ENCODE measurements at places on chromosomes 6 and 20. TPM values are rescaled to one million over a fixed set of nuclear protein-coding genes. Genes with fewer than 3 reads are reported as not detected.

The PXDC1 gene
- 1.2 TPM for total RNA-seq

DNA sequence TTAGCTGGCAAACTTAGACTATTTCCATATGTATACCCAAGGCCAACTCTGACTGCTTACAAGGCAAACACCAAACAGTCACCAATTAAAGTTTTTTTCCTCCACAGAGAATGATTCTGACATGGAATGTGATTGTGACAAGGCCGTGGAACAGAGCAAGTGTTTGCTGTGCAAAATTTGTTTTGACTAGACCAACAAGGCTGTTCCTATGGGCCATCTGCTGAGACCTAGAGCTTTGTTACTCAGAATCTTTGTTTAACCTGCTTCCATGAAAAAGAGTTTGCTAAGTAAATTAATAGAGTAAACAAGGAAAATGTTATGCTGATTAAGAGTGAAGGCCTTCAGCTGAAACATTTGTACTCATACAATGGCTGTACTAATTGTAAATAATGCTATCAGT lies 51.6 kb upstream of the IMPG1 start:
- no peaks in the 10 kb centered on the region for H3K36me3 ChIP-seq
- peaks cover 7% of the 10 kb centered on the region for H3K27me3 ChIP-seq
- H3K4me1 ChIP-seq, result peaks cover 8% of the 10 kb centered on the region
- DNase-seq, result peak; percentile 74
- H3K4me3 ChIP-seq, result no peak overlapping the region

DNA sequence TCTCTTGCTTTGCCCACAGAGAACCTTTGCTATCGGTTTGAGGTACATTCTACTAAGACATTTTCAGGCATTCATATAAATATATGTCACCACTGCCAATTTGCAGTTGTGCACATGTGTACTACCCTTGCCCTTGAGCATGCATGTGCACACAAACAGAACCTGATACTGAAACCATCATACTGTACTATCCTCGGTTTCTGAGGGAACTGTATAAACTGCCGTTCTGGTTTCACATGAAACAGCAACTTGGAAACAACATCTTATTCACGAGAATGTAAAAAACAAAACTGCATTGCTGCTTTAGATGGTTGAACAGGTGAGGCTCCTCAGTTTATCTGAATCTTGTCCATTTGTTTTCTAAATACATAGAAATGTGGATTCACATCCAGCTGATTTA lies 151.2 kb upstream of the TMEM170B start:
- H3K27me3 ChIP-seq, result no peaks in the 10 kb centered on the region
- no peak overlapping the region for H3K4me3 ChIP-seq
- no peak overlapping the region for H3K27ac ChIP-seq
- H3K36me3 ChIP-seq, result no peaks in the 10 kb centered on the region

- no peak overlapping the region for H3K4me3 ChIP-seq
- no peak for DNase-seq
- H3K27ac ChIP-seq, result no peak overlapping the region
- H3K4me1 ChIP-seq, result no peaks in the 10 kb centered on the region
- H3K36me3 ChIP-seq, result no peaks in the 10 kb centered on the region
- no peaks in the 10 kb centered on the region for H3K27me3 ChIP-seq
Observed at GRCh38 chr6:90829311-90829710, 242.4 kb upstream of the MAP3K7 start.

- H3K27me3 ChIP-seq, result no peaks in the 10 kb centered on the region
- peaks cover 52% of the 10 kb centered on the region for H3K36me3 ChIP-seq
- DNase-seq, result no peak
- no peak overlapping the region for H3K27ac ChIP-seq
- no peak overlapping the region for H3K4me3 ChIP-seq
Observed at GRCh38 chr6:42637681-42638080, 73.9 kb downstream of the UBR2 start.

DNA sequence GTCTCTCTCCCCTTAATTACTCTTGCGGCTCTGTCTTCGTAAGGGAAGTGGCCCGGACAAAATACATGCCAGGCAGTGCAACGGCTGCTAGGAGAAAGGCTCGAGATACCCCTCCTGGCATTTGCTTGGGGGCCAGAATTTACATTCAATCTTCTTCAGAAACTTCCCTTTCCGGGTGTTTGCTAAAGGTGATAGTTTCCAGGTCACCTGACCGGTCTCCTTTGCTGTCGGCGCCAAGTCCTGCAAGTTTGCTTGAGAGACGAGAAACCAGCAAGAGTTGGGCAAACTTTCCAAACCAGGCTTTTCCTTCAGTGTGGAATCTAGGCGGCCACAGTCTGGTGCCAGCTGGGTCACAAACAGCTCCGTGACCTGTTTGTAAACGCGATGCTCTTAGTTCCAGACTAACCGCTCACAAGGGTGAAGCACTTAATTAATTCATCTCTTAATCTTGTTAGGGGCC lies 563 bp upstream of the SRSF3 start:
- H3K4me1 ChIP-seq, result peaks cover 28% of the 10 kb centered on the region
- peak; percentile 85 for DNase-seq

DNA sequence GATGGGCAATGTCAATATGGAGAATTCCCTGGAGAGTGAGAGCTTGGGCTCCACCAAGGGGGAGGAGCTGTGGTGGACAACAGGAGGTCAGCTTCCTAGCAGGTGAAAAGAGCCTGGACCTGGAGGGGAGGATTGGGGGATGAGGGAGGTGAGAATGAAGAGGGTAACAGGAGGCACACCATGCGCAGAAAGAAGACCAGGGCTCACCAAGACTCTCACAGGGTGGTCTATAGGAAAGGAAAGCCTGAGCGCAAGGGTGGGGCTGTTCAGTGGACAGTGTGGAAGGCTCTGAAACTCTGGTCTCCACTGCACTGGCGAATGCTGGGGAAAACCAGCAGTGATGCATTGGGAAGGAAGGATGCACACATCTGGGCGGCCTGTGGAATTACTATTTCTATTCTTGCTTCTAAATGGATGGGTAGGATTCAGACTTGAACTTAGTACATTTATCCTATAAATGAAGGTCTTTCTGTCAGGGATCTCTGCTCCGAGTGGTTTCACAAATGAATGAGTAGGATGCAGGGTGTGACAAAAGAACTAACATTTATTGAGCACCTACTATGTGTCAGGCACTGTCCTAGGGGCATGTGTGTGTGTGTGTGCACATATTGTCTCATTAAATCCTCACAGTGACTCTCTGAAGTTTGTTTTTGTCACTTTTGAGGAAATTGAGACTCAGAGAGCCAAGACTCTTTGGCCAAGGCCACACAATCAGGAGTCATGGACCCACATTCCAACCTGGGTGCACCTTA lies 152.7 kb downstream of the CD83 start:
- no peaks in the 10 kb centered on the region for H3K27me3 ChIP-seq
- no peaks in the 10 kb centered on the region for H3K4me1 ChIP-seq
- H3K27ac ChIP-seq, result peak overlapping the region; percentile 48
- no peak for DNase-seq

The ECT2L gene
- total RNA-seq, result 0.18 TPM

The MEI4 gene
- total RNA-seq, result not detected

DNA sequence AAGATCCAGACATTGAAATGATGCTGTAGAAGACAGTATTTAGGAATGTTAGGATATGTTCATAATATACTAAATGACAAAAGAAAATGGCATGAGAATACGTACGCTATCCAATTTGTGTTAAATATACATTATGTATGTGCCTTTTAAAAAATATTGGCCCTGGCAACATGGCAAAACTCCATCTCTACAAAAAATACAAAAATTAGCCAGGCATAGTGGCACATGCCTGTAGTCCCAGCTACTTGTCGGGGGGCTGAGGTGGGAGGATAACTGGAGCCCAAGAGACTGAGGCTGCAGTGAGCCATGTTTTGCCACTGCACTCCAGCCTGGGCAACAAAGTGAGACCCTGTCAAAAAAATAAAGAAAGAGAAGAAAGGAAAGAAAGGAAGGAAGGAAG lies 155.7 kb downstream of the DOK5 start:
- no peak for DNase-seq
- no peaks in the 10 kb centered on the region for H3K4me1 ChIP-seq
- H3K4me3 ChIP-seq, result no peak overlapping the region
- H3K36me3 ChIP-seq, result no peaks in the 10 kb centered on the region
- H3K27me3 ChIP-seq, result no peaks in the 10 kb centered on the region
- no peak overlapping the region for H3K27ac ChIP-seq

DNA sequence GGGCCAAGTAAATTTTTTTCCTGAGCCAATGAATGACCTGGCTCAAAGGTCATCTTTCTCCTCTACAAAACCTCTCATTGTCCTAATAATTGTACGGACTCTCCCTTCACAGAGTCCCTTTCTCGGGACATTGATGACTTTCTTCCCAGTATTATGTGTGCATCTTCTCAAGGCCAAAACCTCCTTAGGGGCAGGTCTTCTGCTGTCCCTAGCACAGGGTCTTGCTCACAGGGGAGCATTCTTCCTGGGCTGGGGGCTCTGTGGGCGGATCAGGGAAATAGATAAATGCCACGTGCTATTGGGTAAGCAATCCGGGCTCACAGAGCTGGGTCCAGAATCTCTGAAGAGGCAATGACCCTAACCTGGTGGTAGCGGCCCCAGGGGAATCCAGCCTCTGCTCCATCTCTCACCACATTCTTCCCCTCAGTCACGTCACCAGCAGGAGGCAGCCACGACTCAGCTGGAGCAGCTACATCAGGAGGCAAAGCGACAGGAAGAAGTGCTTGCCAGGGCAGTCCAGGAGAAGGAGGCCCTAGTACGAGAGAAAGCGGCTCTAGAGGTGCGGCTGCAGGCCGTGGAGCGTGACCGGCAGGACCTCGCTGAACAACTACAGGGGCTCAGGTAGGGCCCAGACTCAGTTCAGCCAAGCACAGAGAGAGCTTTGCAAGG lies 23.5 kb downstream of the CEP250 start:
- no peak overlapping the region for H3K4me3 ChIP-seq
- H3K27me3 ChIP-seq, result no peaks in the 10 kb centered on the region
- no peak for DNase-seq
- H3K27ac ChIP-seq, result no peak overlapping the region
- H3K4me1 ChIP-seq, result no peaks in the 10 kb centered on the region

- H3K27ac ChIP-seq, result no peak overlapping the region
- H3K27me3 ChIP-seq, result peaks cover 23% of the 10 kb centered on the region
- peaks cover 6% of the 10 kb centered on the region for H3K4me1 ChIP-seq
- no peak overlapping the region for H3K4me3 ChIP-seq
Observed at GRCh38 chr6:44315516-44315915, 2.4 kb upstream of the AARS2 start.

The TSHZ2 gene
- total RNA-seq, result 20.1 TPM

DNA sequence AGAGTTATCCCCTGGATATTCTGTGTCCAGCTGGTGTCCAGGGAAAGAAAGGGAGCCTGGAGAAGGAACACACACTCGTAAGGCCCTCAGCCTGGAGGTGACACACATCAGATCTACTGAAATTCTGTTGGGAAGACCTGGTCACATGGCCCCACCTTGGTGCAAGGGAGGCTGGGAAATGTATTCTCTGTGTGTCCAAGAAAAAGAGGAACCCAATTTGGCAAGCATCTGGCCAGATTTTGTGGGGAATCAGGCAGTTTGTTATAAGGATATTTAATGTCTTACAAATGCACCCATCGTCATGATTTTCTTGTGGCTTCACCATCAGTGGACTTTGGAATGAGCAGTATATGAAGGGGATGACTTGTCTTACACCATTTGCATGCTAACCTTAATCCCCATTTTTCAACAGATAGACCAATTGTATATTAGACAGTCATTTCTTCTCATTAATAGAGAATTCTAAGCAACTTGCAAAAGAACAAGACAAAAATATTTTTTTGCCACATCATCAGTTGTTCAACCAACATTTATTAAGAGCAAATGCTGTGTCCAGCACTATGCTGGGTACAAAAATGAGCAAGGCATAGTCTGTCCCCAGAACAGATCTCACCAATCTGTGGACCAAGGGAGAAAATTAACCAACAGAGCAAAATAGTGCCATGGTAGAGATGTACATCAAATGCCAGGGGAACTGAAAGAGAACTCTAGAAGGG lies 59.7 kb downstream of the ISM1 start:
- no peaks in the 10 kb centered on the region for H3K27me3 ChIP-seq
- H3K27ac ChIP-seq, result no peak overlapping the region
- H3K4me3 ChIP-seq, result no peak overlapping the region
- H3K36me3 ChIP-seq, result no peaks in the 10 kb centered on the region

DNA sequence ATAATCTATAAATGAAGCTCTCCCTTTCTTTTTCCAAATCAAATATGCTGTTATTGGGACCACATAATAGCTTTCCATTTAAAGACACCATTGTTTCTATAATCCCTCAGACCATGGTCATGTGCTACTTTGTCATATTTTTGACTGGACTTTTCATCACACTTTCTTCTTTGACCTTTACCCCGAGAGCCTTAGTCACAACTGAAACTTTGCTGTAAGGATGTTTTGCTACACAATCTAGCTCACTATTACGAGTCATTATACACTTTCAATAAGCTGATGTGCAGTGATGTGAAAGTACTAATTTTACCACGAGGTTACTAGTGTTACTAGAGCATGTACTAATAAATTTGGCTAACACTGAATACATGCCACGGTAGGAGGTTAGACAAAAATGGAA lies 367.2 kb upstream of the RUNX2 start:
- no peaks in the 10 kb centered on the region for H3K4me1 ChIP-seq
- H3K27me3 ChIP-seq, result no peaks in the 10 kb centered on the region
- no peak for DNase-seq
- H3K27ac ChIP-seq, result no peak overlapping the region

DNA sequence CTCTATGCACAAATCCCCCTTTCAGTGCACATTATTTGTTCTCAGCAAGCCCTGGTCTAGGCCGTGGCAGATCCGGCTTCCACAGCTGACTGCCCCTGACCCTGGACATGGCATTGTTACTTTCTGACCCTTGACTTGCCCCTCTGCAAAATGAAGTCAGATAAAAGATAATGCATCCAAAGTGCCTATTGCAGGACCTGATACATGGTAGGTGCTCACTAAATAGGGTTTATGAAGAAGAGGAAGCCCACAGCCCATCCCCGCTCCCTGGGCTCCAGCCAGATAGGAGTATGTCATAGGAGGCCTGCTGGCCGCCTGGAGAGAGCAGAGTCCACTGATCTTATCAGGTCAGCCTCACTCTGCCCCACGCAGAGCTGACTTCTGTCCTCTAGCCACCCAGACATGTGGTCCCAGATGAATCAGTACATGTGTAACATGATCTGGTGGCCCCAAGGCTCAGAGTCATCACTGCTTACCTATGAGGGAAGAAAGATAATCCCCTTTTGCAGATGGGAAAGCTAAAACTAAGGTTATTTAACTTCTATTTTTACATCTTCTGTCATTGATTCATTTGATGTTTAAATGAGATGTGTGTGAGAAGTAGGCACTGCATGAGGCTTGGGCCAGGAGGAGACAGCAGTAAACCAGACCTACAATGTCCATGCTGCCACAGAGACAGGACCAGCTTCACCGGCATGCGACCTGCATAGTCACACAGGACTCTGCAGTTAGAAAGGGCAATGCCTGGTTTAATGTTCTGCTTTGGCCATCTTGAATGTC lies 20.4 kb downstream of the MAFB start:
- H3K27me3 ChIP-seq, result no peaks in the 10 kb centered on the region
- H3K36me3 ChIP-seq, result no peaks in the 10 kb centered on the region
- no peak overlapping the region for H3K27ac ChIP-seq
- no peak for DNase-seq
- no peak overlapping the region for H3K4me3 ChIP-seq
- H3K4me1 ChIP-seq, result peaks cover 4% of the 10 kb centered on the region

DNA sequence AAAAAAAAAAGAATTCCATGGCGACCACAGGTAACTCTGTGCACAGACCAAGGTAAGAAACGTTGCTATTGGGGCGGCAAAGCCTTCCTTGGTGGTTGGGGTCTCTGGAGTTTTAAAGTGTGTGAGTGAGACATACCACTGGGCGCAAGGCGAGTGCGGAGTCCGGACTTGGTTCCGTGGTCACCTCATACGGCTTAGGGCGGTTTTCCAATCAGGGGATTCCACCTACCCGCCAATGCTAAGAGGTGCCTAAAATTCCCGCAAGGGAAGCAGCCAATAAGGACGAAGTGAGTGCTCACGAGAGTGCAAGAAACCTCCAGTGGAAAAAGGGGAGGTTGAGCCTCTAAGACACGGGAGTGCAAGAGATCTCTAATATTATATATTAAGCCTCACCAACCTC lies 68.6 kb upstream of the PRSS16 start:
- no peaks in the 10 kb centered on the region for H3K36me3 ChIP-seq
- DNase-seq, result peak; percentile 14
- H3K4me3 ChIP-seq, result peak overlapping the region; percentile 86
